ENCODE measurements at places on chromosomes 7 and 10.

DNA sequence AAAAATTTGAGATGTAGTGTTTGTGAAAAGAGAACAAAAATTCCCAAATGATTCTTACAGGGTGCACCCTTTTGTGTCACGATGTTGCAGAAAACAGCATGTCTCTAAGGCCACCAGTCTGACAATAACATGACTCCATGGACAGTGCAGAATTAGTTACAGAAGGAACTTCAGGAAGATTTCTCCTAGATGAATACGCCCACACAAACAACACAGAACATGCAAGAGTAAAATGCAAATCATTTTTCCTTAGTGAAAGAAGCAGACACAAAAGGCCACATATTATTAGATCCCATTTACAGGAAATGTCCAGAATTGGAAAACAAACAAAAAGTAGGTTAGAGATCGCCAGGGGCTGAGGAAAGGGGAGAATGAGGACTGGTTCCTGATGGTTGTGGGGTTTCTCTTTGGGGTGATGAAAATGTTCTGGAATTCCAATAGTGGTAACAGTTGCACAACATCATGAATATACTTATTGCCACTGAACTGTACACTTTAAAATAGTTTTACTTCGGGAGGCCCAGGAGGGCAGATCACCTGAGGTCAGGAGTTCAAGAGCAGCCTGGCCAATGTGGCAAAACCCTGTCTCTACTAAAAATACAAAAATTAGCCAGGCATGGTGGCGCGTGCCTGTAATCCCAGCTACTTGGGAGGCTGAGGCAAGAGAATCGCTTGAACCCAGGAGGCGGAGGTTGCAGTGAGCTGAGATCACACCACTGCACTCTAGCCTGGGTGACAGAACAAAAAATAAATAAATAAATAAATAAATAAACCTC, 10.2 kb downstream of the ZC3HAV1 start:
- DNase-seq = no peak

GRCh38 chr10:94210440-94211168, 152.1 kb downstream of the NOC3L start:
- no peak for DNase-seq

GRCh38 chr10:126705951-126706565, 35.6 kb upstream of the C10orf90 start:
- DNase-seq = no peak

DNA sequence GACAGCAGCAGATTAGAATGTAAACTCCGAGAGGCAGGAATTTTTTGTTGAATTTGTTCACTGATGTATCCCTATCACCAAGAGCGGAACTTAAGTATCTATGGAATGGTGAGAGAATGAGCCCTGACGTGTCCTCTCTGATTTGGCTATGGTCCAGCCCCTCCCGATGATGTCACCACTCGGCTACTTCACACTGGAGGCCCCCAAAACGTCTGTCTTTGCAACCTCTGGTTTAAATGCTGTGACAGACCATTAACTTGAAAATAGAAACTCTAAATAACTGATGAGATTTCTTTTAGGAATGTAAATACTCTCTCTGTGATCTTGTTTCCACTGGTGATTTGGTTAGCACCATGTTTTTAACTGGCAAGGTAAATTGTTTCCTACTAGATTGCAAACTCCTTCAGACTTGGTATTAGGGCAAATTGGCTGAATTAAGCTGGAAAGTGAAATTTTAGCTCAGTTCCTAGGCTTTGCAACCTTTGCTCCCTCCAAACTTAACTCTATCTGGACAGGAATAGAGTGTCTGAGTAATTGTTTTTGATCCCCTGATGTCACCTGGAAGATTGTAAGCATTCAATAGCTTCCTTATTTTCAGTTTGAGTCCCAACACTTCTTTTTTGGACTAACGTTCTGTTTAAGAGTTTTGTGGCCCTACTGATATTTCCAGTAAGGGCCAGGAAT, 19.1 kb downstream of the SLC16A12 start:
- DNase-seq = no peak

- no peak for DNase-seq
These were observed 103.4 kb downstream of the EVX1 start for GRCh38 chr7:27345997-27346396.

DNA sequence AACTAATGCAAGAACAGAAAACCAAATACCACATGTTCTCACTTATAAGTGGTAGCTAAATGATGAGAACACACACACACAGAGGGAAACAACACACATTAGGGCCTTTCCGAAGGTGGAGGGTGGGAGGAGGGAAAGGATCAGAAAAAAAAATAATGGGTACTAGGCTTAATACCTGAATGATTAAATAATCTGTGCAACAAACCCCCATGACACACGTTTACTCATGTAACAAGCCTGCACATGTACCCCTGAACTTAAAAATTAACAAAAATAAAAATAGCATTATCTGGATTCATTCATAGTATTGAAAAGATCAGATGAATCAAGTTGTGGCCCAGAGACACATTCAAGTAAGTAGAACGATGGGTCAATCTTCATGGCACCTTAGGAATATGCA, 159.5 kb upstream of the POT1 start:
- no peak for DNase-seq

DNA sequence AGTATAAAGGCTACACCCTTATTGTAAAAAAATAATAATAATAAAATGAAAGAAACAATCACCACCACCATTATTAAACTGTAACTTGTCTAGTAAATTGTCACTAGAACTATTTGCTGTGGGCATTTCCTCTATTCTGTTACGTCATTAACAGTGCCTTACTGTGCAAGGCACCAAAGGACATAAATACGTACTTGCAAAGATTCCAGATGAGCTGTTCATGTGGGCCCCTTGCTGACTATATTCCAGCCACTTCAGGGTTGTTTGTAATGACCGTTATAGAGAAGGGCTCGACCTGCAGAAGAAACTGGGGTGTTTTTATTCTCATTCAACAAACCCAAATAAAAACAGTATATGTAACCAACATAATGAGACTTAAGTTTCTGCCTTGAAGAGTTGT, 60.4 kb downstream of the KLRG2 start:
- no peak for DNase-seq

DNA sequence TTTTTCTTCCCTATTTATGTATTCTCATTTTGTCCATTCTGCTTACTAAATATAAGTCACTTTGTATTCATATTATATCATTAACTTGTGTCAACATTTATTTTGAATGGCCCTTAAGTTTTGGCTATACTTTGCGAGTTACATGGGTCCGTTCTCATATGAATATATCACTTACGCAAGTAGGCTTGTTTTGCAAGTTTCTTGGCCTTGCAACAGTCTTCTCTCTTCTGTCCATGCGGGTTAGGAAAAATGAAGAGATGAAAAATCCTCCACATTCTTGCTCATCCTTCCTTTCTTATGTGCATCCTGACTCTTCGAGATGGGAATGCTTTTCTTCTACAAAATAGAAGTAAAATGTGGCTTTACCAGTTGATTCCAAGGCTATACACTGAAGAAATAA, 82.8 kb downstream of the GPR158 start:
- no peak for DNase-seq
